ENCODE measurements at places on chromosomes 12 and 14.

- no peak for DNase-seq
Measured at GRCh38 chr12:93723568-93723930, 46.4 kb downstream of the CRADD start.

GRCh38 chr12:49230176-49230804, 34.6 kb upstream of the TUBA1C start:
- no peak for DNase-seq

DNA sequence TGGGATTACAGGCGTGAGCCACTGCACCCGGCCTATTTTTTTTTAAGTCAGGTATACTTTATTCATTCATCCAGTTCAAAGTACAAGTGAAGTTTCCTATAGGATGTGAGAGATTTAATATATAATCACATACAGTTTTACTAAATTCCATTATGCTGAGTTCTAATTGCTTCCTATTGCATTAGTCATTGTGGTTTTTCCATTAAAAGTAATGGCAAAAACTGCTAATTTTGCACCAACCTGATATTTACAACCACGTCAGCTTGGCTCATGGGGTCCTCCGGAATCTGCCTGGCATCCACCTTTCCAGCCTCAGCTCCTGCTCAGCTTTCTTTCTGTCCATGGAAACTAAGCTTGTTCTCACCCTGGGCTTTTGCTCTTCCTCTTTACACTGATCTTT, 67.0 kb upstream of the CSRP2 start:
- no peak for DNase-seq

DNA sequence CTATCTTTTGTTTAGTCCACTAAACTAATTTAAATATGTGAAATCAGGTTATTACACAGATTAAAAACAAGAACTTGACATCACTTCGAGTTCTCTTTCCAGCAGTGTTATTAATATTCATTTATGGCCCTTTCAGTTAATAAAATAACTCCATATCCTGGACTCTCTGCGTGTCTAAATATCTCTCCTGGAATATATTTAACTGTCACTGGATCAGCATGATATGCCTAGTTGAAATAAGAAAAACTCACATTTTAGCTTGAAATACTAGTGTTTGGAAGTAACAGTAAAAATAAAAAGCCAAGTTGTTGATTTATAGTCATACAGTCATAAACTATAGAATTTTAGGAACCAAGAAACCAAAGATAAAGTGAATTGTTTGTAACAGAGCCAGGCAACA, 45.6 kb downstream of the ABCC9 start:
- DNase-seq: no peak

DNA sequence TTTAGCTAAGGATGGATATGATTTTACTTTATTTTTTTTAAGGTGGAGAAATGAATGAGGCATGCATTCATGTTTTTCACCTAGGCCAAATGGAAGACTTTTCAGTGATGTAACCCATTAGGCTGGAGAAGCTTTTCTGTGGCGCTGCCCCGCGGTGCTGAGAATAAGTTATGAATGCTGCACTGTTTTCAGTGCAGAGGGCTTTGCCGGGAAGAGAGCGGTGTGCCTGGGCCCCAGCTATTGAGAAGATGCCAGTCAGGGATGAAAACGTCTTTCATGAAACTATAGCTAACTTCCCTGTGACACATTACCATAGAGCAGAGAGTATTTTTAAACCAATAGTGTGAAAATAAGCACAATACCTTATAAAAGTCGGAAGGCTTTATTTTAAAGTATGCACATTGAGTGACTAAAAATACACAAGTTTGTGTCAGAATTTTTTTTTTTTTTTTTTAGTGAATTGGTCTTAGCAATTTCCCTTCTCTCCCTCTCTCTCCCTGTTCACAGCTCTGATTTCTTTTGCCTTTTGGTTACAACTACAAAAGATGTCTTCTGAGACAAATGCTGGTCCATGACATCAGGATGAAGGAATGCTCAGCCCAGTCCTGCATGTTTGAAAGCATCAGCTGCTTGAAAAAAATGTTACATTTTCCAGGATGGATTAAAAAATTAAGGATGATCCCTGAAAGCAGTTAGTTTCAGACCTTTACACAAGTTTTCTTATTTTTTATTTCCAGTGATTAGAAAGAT, 48.3 kb downstream of the NPAS3 start:
- no peak for DNase-seq

DNA sequence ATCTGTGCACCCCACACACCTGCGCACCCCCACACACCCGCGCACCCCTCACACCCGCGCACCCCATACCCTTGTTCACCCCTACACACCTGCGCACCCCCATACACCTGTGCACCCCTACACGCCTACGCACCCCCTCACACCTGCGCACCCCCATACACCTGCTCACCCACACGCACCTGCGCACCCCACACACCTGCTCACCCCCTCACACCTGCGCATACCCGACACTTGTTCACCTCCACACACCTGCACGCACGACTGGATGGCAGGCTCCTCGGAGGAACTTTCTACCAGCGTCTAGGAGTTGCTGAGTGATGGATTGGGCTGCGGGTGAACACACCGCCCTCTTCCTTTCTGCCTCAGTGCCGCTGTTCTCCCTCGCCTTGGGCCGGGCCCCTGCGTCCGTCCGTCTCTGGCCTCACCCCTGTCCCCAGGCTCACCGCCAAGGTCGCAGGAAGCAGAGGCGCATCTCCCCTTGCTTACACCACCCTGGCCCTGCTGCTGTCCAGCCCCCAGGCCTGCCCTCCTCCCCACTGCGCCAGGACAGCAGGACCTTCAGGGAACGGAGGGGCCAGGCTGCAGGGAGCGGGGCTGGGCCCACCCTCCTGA, 20.7 kb upstream of the TMEM106C start:
- no peak for DNase-seq
